ENCODE measurements at places on chromosomes 1 and 21.

GRCh38 chr1:245180496-245181157 is 25.8 kb downstream of the KIF26B start:
- no peak for DNase-seq

GRCh38 chr1:17162941-17163340 is 42.0 kb upstream of the PADI1 start:
- DNase-seq, result no peak

GRCh38 chr1:63352736-63353135 is 14.7 kb upstream of the ALG6 start:
- DNase-seq, result no peak

DNA sequence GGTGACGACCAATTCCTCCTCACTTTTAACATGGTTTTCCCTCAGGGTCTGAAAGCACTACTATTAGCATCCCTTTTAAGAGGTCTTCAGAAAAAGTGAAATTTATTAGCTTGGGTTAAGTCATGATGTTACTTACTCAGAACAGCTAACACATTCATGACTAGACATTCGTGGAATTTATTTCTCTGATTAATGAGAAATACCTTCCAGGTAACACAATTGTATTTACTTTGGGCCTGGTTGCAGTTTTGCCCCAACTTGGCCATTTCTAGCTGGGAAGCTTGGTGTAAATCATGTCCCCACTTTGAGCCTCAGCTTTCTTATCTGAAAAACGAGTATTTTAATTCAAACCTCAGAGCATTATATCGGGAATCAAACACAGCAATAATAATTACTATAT is 119.2 kb upstream of the SPATA6 start:
- no peak for DNase-seq

DNA sequence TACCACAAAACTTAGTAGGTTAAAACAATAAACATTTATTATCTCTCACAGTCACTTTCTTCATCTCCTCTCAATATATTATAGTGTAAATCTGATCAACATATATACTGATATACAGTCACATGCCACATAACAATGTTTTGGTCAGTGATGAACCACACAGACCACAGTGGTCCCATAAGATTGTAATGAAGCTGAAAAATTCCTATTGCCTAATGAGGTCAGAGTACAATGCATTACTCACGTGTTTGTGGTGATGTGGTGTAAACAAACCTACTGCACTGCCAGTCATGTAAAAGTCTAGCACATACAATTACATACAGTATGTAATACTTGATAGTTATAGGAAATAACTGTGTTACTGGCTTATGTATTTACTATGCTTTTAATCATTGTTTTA is 30.1 kb downstream of the OLFML3 start:
- DNase-seq, result peak; percentile 15

DNA sequence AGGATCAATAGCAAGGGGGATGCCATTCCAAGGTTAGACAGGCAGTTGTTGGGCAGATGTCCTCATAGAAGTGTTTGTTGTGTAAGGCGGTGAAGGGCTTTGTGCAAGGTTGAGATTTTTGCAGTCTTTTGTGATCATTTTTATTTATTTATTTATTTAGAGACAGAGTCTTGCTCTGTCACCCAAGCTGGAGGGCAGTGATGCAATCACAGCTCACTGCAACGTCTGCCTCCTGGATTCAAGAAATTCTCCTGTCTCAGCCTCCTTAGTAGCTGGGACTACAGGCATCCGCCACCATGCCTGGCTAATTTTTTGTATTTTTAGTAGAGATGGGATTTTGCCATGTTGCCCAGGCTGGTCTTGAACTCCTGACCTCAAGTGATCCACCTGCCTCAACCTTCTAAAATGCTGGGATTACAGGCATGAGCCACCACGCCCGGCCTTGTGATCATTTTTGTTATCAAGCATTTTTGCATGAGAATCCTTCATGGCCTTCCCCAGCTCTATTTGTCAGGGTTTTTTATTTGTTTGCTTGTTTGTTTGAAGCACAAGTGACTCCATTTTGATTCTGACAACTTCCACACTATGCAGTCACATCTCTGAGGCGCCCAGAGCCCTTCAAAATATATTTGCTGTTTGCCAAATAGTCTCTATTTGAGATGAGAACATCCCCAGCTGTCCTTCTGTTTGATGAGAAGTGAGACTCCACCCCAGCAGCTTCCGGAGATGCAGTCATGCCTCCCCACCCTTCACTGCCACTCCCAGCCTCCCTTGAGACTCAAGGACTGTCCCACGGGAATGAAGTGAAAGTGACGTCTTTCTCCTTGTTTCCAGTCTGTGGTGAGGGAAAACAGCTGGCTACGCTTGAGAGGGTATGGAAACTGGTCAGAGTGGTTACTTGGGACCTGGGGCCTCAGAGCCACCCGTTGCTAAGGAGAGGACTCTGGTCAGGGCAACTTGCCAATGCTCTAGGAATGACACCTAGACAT is 38.0 kb downstream of the TMEM50B start:
- DNase-seq, result peak; percentile 90

DNA sequence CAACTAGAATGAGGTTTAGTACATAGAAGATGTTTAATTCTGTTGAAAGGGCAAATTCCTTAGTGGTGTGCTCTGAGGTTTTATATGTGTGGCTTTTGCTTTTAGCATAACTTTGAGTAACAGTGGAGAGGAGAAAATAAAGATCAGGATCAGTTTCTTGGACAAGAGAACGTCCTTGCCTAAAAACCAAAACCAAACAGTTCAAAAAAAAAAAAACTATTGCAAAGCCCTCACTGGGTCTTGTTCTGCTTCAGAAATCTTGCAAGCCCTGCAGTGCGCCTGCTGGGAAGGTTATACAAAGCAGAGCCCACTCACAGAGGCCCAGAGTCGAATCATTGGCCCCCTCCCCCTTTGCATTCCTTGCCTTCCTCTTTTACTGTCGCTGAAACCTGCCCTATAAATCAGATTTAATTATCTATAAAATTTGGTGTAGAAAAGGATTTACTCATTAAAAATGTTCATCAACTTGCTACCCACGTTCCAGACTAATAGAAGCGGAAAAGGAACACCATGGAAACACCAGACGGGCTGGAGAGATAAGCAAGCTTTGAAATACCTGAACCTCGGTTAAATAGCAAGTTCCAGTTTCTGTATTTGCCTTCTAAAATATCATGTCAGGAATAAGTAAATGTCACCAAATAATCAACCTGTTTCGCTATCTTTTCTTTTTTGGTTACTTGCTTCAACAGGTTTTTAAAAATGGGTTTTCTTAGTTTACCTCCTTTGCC is 201.6 kb upstream of the PTBP2 start:
- DNase-seq, result no peak

DNA sequence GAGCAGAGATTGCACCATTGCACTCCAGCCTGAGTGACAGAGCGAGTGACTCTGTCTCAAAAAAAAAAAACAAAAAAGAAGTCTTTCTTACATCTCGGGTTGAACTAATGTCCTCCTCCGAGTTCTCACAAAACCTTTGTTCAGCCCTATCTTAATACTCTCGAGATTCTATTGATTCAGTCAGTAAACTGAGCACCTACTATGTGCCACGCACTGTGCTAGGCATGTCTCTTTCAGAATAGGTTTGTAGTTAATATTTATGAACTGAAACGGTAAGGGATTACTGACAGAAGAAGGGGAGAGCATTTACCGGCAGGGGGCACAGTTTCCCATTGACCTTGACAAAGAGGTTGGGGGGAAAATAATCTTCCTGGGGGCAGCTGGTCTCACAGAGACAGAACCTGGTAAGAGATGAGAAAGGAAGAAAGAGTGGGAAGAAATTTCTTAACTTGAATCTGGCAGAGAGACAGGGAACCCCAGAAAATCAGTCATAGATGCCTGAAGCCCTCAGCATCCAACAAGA is 3.4 kb downstream of the PIAS3 start:
- DNase-seq, result no peak

GRCh38 chr1:223549740-223550139 is 115.8 kb downstream of the CAPN8 start:
- DNase-seq, result no peak

GRCh38 chr1:2432441-2432844 is 20.1 kb upstream of the PEX10 start:
- DNase-seq, result no peak

DNA sequence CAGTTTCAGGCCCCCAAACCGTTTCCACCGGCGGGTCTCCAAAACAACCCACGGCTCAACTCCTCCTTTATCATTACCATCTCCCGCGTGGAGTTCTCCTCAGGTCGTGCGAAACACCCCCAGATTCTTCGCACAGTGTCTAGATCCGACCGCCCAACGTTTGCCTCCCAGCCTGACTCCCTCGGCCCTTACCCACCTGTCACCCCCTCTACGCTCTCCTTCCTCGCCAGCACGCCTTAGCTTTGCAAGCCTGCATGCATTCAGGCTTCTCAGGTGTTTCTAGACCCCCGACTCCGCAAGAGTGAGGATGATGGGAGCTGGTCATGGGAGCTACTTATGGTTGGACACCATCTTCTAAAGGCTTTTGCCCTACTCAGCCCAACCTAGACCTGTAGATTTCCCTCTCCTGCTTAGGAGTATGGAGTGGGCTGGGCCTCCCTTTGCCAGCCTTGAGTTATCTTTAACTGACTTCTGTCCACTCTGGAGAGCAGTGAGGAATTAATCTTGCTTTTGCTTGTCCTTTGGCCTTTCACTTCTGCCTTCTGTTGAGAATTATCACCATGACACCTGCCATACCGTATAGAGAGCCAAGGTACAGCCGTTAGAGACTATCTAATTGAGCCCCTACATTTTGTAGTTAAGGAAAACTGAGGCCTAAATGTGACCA is 865 bp downstream of the ATP5IF1 start:
- no peak for DNase-seq

GRCh38 chr1:224510880-224511645 is 76.5 kb upstream of the WDR26 start:
- DNase-seq, result no peak

- DNase-seq, result no peak
Observed at GRCh38 chr1:8886589-8886988, 8.1 kb upstream of the ENO1 start.

DNA sequence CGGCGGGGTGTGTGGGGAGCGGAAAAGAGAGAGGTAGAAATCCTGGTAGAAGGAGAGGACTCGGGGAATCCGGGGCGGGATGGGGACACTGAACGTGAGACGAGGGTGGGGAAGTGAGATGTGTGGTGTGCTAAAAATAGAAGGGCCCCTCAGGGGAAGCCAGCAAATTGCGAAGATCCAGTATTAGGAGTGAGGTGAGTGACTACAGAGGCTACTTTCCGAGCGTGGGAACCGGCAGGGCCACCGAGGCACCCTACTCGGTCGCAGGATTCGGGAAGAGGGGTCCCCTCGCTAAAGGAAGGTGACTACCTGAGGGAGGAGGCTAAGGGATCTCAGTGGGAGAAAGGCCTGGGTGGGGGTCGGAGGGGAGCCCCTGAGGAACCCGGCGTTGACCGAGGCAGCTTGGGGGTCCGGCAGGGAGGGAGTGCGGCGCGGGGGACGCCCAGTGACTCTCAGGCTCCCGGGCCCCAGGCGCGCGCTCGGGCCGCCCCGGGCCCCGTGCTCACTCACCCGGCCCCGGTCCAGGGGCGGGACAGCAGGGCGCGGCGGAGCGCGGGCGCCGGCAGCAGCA is 318 bp downstream of the ALDH4A1 start:
- no peak for DNase-seq

DNA sequence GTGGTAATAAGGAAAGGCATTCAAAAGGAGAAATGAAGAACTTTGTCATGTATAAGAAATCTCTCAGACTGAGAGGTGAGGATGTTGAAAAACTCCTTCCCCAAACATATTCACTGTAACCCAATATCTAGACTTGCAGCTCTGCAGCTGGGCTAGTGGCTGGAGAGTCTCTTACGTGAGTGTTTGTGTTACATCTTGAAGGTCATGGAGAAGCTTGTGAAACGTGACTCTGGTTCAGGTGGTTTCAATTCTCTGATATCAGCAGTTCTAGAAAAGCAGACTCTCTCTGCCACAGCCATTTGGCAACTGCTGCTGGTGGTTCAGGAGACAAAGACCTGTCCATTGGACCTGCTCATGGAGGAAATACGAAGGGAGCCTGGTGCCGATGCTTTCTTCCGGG is 55.0 kb upstream of the EPHA8 start:
- no peak for DNase-seq

DNA sequence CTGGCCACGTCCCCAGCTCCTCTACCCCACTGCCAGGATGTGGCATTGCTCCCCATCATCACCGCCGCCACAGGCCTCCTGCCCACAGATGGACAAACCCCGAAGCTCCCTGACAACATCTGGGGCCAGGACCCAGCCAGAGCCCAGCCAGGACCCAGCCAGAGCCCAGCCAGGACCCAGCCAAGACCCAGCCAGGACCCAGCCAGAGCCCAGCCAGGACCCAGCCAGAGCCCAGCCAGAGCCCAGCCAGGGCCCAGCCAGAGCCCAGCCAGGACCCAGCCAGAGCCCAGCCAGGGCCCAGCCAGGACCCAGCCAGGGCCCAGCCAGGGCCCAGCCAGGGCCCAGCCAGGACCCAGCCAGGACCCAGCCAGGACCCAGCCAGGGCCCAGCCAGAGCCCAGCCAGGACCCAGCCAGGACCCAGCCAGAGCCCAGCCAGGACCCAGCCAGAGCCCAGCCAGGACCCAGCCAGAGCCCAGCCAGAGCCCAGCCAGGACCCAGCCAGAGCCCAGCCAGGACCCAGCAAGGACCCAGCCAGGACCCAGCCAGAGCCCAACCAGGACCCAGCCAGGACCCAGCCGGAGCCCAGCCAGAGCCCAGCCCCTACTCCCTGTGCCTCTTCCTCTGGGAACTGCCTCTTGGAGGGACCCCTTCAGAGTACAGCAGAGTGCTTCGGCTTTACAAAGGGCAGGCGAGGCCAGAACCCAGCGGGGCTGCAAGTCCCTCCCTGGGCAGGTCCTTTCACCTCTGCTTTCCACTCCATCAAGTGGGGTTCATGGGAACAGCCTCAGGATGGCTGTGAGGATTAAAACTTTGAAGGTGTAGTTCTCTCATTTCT is 43.7 kb downstream of the DISP3 start:
- DNase-seq, result no peak

DNA sequence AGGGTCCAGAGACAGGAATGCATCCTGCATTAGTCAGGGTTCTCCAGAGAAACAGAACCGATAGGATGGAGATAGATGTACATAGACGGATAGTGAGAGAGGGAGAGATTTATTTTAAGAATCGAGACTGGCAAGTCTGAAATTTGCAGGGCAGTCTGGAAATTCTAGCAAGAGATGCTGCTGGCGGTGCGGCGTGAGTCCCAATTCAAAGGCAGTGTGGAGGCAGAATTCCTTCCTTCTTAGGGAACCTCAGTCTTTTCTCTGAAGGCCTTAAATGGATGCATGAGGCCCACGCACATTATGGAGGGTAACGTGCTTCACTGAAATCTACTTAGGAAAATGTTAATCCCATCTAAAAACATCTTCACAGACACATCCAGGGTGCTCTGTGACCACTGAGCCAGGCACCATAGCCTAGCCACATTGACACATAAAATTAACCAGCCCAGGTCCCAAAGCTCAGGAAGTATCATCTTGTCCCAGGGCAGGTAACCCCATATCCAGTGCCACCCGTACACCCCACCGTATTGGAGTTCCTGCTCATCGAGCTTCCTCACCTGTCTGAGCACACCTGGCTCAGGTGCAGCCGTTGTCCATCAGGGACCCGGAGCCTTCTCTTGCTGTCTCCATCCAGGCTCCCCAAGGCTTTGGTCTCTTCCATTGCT is 9.7 kb upstream of the PKNOX1 start:
- DNase-seq, result no peak

- DNase-seq, result no peak
Observed at GRCh38 chr1:201692555-201693394, 136.2 kb upstream of the IPO9 start.

GRCh38 chr21:31914472-31914871 is 41.7 kb downstream of the HUNK start:
- no peak for DNase-seq

All from brain microvascular endothelial cell (primary cell).